ENCODE measurements at places on chromosomes 11 and 22.

DNA sequence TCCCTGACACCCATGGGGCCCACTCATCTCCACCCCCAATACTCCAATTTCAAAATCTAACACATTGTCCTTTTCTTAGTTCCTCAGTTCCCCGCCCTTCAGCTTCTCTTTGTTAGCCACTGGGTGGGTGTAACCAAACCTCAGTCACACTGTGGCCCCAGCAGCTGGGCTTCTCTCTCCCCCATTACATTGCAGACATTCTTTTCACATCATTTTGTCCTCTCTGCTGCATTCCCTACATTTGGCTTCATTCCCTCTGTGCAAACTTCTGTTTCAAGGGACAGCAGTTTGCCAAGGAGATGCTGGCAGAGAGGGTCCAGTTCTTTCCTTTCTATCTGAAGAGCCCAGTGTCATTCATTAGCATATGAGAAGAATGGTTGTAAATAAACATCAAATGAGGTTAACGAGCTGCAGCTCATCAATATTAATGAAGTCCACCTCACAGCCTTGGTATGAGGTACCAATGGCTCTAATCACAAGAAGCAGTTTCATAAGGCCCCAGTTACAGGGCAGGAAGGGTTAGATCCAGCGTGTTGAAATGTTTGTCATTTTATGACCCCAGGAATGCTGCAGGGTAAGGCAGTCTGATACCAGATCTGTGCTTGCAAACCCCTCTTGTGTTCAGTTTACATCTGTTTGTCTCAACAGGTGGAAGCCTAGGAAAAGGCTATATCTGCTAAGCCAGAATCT is 72.3 kb downstream of the ARFGAP2 start:
- DNase-seq, result no peak

- no peak for DNase-seq
Measured at GRCh38 chr22:32531931-32532819, 57.6 kb downstream of the FBXO7 start.

- no peak for DNase-seq
Measured at GRCh38 chr11:134478176-134478575, 66.1 kb upstream of the B3GAT1 start.

- DNase-seq, result no peak
Measured at GRCh38 chr22:17483688-17484372, 79.5 kb upstream of the SLC25A18 start.

- DNase-seq, result no peak
Measured at GRCh38 chr11:31863170-31863832, 52.2 kb upstream of the PAX6 start.

DNA sequence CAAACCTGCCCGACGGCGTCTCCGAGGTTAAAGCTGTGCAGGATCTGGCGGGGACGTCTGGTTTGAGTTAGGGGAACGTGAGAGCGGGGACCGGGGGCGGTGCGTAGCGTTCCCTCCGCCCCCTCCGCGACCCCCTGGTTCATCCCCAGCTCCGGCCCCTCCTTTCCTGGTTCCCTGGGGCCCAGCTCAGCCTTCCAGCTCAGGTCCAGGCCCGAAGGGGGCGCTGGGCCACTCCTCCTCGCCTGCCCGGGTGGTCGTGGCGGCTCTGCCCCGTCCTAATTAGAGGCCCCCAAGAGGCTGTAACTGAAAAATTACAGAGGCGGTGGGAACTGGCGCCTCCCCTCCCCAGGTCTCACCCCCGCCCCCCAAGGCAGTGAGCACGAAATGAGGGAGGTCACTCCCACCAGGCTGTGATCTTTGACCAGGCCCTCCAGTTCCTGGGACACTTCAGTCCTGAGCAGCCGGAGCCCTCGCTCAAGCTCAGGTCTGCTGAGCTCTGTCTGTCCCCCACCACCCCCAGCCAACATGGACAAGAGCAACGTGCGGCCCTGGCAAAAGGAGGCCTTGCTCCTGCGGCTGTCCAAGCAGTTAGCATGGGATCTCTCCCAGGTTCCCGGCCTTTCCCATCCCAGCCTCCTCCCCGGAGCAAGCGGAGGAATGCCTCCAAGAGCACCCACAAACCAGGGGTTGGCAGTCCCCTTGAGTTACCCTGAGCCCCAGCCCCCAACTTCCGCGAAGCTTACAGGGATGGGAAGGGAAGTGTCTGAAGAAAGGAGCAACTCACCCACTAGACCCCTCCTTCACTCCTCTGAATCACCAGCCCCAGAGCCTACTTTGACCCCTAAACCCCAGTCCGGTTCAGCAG is 3.3 kb downstream of the CD248 start:
- DNase-seq, result no peak

GRCh38 chr11:77636731-77637344 is 756 bp downstream of the CLNS1A start:
- no peak for DNase-seq

DNA sequence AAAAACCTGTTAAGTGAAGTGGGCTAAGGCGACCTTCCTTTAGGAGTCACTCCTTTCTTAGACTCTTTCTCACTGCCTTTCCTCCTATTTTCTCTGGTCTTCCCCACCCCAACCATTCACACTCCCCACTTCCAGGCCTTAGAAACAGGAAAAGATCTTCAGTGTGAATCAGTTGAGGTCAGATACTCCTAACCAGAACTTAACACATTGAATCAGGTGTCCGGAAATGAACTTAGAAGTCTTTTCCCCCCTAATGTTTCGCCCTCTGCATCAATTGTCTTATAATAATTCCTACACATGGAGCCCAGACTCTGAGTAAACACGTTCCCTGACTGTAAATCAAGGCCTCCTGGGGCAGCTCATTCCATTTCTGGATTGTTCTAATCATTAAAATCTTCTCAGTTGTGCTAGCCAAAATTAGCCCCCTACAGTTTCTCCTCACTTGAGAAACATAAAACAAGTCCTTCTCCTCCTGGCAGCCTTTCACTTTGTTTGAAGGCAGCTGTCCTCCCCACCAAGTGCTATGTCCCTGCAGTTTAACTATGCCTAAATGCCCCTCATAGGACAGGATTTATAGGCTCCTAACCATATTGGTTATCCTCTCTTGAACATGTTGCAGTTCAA is 32.7 kb upstream of the USP47 start:
- no peak for DNase-seq

- no peak for DNase-seq
Measured at GRCh38 chr11:110525883-110526282, 96.1 kb downstream of the FDX1 start.

- no peak for DNase-seq
Measured at GRCh38 chr11:85977751-85978160, 91.1 kb downstream of the PICALM start.

DNA sequence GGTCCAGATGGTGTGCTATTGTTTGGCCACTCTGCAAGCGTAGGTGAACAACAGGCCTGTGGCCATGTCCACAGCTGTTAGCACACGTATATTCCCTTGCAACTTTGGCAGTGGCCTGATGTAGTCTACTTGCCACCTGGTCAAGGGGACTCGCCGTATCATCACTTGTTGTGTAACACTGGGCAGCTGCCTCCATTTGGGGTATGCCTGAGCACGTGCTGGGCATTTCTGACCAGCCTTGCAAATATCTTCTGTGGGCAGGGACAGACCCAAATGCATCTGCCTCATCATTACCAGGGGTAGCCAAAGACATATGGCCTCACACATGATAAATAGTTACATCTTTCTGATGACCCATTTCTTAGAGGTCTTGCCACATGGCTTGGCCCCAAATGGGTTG is 434.2 kb downstream of the DYNC2H1 start:
- DNase-seq, result no peak

- DNase-seq, result no peak
Measured at GRCh38 chr11:70507466-70508230, 109.3 kb downstream of the CTTN start.

DNA sequence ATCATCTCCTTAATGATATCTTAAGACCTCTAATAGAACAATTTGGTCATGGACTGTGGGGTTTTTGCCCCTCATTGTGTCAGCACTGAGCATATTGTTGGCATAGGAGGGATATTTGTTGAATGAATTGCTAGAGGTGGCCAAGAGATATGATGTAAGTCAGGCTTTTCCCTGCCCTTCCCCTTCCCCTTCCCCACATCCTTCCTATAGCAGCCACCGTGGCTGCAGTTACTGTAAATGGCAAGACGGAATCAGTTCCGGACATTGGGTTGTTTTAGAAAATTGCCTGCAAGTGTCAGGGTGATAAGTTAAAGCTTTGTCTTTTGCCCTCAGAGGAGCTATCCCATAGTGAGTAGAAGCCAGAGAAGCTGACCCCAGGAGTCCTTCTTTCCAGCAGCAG is 23.0 kb downstream of the LIMK2 start:
- no peak for DNase-seq

DNA sequence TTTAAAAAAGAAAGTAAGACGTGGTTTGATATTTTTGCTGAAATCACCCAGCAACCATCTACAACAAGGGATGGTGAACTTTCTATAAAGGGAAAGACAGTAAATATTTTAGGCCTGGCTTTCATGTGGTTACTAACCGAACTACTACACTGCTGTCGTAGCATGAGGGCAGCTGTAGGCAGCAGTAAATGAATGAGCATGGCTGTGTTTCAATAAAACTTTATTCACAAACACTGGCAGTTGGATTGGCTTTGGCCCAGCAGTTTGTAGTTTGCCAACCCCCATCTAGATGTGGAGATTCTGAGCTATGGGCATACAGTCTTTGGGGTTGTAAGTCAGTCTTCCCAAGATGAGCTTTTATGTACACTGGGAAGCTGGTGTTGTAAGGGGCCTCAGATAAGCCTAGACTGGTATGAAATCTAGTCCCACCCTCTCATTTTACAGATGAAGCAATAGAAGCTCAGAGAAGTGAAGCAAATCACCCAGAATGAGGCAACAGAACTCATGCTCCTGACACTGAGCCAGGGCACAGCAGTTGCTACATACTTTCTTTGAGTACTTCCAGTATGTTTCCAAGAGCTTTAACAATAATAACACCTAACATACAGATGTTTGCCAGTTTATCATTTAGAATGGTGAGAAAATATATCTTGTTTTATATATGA is 204.4 kb downstream of the ADAMTS15 start:
- no peak for DNase-seq

DNA sequence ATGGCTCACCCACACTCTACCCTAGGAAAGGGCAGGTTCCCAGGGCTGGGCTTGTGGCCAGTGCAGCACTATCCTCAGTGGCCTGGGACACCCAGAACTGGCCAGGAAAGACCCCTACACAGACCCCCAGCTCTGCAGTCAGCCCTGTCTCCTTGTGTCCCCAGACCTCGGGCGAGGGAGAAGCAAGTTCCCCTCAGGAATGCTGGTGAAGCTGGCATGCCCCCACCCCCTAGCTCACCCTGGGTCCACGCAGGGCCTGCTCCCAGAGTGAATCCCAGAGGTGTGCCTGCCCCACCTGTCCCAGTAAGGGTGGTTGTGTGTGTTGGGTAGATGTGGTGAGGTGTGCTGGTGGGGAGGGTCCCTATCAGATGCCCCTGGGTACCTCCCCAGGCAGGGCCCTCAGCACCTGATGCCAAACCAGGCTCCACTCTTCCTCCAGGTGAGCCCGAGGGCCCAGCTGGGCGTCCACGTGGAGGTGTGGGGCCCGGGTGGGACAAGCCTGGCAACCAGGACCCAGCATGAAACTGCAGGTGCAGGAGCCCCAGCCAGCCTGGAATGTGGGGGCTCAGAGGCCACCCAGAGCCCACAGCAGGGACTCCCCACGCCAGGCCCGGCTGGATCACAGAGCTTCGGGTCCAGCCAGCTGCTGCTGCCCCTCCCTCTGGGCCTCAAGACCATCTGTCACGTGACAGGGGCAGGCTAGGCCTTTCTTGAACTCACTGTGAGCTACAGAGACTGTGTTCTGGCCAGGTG is 48.4 kb upstream of the KCNQ1OT1 start:
- no peak for DNase-seq

DNA sequence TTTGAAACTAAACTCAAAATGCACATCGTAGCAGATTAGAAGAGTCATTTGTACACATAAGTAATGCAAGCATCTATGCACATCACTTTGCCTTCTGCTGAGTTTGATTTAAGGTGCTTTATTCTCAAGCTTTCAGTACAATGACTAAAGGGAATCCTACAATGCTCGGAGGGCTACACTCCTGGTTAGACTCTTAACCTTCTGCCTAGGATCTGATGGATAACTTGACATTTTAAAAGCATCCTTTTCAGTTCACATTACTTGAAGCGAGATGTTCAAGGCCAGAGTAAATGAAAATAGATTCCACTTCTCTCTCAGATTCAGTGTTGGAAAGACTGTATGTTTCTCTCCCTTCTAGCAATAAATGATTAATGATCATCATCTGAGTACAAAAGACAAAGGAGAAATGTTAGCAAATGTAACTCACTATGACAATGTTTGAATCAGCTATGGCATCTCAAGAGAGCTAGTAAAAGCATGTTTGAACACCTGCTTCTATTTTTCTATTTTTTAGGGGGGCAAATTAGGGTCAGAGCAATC is 259.2 kb upstream of the ANO3 start:
- no peak for DNase-seq

GRCh38 chr11:118004543-118005223 is 18.5 kb downstream of the IL10RA start:
- no peak for DNase-seq

GRCh38 chr22:22941831-22942510 is 54.4 kb downstream of the IGLL5 start:
- DNase-seq, result no peak

GRCh38 chr22:47351836-47352579 is 589.6 kb downstream of the TBC1D22A start:
- DNase-seq, result no peak

DNA sequence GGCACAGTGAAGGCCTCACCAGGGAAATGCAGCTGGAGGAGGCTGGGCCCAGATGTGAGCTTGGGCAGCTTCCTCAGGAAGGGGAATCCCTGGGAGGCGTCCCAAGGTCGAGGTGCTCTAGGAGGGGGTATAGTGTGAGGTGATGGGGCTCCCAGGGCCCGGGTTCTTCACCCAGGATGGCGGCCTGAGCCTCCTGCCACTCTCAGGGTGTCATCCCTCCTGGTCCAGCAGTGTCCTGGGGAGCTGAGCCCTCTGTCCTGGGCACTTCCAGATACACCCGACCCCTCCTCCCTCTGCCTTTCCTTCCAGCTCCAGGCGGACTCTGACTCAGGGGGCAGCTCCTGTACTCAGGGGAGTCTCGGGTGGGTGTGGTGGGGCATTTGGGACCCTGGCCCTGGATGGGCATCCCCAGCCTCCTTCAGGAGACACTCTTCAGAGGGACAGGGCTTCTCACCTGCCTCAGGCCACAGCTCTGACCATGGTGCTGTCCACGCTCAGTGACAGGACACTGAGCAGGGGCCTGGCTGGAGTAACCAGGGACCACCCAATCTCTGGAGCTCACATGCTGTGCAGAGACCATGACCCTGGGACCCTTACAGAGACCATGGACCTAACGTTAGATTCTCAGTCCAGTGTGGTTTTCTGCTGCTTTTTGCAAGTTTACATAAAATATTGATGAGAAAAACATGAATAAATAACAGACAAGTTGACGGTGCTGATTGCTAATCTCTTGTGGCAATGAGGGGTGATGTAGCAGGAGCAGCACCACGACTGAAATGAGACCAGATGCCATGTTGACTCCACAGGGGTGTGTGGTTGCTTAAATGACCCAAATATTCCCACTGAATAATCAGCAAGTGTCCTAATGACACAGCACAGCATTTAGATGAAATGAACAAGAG is 101.9 kb downstream of the GGTLC2 start:
- DNase-seq, result no peak
